ENCODE measurements at places on chromosomes 6 and 20. TPM values are rescaled to one million over a fixed set of nuclear protein-coding genes. Genes with fewer than 3 reads are reported as not detected.

The JAG1 gene
- total RNA-seq = 0.38 TPM

The SLPI gene
- total RNA-seq = 0.83 TPM

The GRIK2 gene
- not detected for total RNA-seq

The LAMA2 gene
- total RNA-seq = 4.7 TPM

The FAM210B gene
- 3.7 TPM for total RNA-seq

The UBE2C gene
- 18.4 TPM for total RNA-seq

The ENPP4 gene
- 8.5 TPM for total RNA-seq

The TOMM6 gene
- total RNA-seq = 478 TPM

The MYCT1 gene
- not detected for total RNA-seq

GRCh38 chr6:14747881-14748520, 497.9 kb upstream of the JARID2 start:
- no peak for DNase-seq

GRCh38 chr6:53240761-53241160, 92.1 kb upstream of the GCM1 start:
- DNase-seq = no peak

DNA sequence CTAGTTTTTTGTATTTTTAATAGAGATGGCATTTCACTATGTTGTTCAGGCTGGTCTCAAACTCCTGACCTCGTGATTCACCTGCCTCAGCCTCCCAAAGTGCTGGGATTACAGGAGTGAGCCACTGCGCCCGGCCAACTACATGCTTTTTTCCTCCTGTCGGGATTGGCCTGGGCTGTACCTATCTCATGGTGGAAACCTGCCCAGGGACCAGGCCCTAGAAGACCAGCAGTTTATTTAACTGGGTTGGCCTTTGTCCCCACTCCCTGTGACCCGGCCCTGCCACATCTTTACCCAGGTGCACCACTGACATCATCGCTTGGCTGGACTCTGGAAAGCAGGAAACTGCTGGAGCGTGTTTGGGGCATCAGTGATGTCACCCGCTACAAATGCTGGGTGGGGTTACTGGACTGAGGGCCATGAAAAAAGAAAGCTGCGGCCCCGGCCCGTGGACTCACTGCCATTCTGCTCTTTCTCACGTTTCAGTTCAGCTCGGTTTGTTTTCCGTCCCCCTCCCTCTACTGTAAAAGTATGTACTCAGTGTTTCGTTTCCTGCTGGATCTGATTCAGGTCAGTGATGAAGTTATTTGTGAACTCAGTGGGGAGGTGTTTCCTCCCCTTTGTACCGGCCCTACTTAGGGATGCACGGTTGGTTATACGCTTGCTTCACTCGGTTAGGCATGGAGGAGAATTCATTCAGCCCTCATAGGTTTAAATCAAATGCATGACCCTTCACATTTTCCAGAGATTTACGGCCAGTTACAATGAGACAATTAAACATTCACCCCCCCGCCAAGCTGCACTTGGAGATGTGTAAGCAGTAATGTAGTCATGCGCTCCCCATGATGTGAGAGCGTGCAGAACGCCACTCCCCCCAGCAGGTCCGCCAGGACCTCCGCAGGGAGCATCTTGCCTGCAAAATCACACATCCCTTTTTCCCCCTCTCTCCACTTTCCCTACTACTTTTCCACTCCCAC, 179.3 kb downstream of the MTHFD1L start:
- no peak for DNase-seq

- DNase-seq = no peak
Measured at GRCh38 chr20:7741866-7742265, 198.4 kb downstream of the HAO1 start.

- DNase-seq = no peak
Measured at GRCh38 chr20:25022680-25023079, 30.1 kb upstream of the APMAP start.

DNA sequence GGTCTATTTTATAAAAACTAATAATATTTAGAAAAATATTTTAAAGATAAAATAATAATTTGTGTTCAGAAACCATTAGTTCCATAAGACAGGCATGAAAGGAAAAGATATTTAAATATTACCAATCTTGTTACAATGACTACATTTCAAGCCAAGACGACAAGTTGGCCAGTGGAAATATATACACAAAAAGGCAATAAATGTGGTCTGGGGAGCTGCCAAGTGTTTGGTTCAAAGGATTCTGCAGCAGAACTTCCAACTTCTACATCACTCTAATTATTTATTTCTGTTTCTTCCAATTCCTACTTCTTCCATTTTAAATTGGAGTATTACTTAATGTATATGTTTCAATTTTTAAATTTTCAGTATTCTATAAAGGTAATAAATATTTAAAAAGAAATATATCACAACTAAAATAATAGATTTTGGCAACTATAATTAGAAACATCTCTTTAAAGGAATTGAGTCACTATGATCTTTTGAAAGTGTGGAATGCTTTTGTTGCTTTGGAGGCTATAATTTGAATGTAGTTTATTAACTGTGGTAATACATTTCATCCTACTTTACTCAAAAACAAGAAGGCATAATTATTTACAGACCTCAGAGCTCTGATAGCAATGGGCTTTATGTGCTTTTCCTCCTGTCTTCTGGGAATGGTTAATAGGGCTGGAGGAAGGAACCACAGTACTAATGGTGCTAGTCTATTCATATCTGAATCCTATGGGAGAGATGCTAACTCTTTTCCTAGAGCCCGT, 129.7 kb upstream of the FAM184A start:
- no peak for DNase-seq

DNA sequence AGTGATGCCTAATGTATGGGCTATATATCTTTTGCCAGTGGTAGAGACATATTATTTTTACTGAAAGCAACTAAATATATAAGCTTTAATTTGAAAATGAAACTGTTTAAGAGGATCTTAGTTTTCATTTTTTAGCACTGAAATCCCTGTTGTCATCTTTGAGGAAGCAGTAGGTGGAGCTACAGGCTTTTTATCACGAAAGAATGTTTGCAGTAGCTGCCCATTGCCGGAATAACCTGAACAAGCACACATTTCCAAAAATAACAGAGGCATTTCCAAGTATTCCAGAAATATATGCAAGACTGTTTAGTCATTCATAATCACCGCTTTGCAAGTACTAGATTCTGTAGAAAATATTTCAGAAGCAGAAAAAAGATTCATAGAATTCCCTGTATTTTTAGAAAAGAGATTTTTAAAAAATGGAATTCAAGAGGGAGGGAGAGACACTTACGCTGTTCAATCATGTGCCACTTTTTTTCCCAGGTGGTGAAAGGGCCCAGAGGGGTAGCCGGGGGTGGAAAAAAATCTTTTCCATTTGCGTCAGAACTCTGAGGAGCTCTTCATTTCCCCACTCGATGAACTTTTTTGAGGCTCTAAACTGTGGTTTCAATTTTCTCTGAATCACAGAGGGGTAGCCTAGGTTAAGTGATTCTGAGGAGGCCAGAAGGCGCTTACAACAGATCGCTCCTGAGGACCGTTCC, 142.5 kb upstream of the FERMT1 start:
- DNase-seq = no peak

DNA sequence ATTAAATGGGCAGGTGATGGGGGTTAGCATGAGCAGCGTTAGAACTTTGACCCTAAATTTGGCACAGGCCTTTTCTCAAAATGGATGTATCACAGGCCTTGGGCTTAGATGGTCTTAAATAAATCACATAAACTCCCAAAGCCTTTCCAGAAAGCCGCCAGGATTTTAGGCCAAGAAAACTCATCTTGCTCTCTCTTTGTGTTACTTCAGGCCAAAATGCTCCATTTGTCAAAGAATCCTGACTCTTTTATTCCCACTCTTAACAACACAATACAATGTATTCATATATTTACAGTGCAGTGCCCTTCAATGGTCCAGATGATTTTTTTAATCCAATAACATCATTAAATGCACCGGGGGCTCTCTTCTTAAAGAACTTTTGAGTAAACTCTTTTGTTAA, 5.9 kb upstream of the TCP11 start:
- no peak for DNase-seq

DNA sequence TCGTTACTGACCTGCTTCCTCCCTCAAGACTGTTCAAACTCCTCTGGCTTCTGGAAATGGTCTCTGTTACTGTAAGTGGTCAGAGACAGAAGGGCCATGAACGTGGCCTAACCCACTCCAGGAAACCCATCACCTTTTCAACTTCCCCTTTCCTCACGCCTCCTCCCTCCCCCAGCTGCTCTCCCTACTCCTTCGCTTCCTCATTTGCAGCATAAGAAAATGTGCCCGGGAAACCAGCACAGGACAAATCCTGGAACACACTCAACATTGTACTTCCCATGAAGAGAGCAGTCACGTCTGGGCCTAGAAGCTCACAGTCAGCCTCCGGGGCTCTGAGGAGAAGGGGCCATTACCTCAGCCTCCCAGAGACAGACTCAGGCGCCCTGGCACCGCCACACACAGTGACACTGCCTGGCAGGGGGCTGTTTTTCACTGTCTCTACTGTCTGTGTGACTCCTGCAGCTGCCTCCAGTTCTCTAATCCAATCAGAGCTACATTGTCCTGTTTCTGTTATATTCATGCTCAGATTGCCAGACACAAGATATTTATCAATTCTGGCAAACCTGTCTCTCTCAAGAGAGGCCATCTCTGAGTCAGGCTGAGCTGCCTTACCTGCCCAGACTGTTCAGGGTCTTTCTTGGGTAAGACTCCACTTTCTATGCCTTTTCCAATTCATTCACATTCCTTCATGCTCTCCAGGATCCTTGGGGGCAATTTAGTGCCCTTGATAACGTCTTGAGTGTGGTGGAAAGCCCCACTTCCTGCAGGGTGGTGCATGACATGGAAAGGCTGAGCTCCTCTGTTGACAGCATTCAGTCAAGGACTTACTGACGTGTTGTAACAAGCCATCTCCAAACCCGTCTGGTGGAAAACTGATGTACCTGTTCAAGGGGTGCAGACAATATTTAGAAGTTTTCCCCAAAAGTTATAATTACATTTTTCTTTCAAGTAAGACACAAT, 242.2 kb downstream of the HIVEP2 start:
- DNase-seq = no peak

DNA sequence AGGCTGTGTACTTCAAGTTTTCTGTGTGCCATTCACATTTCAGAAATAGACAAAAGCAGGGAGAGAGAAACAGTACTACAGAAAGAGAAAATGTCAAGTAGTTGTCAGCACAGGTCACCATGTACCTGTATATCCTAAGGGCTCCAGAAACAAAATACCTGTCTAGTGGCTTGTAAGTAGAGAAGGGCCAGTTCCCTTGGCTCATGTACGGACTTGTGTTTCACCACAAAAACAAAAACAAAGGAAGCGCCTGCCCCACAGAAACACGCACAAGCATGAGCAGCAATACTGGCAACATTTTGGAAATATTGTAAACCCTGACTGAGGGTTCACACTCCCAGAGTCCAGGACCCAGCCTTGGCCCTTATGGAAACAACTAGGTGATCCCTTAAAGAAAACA, 44.3 kb downstream of the CNKSR3 start:
- no peak for DNase-seq

DNA sequence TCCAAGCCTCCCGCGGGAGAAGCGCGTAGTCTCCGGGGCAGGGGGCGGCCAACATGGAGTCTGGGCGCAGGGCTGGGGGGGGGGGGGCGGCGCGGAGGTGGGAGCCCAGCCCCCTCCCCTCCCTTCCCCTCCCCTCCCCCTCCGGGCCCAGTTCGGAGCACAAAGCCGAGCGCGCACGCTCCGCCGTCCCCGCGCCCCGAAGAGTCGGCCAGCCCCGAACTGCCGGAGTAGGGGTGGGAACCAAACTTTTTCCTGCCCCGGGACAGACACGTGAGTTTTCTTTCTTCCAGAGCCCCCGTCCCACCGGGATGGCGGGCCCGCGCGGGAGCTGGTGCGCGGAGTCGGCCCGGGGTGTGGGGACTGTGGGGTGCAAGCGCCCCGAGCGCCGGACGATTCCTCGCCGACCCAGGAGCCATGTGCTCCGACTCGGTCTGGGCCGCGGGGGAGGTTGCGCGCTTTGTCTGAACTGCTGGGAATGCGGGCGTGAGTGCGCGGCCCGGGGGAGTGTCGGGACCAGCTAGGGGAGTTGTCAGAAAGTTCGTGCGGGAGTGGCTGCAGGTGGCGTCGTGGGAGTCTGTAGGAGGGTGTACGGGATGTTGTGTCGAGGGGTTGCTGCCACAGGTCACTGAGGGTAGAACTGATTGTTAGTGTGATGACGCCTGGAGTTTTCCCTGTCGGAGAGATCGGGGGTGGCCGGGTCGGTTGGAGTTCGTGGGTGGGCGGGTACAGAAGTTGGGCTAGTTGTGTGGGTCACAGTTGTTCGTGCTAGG, 1.2 kb downstream of the TGIF2 start:
- peak; percentile 58 for DNase-seq

GRCh38 chr6:166561771-166562359, 24.6 kb downstream of the RAMACL start:
- no peak for DNase-seq

GRCh38 chr20:31838646-31839292, 6.6 kb downstream of the FOXS1 start:
- DNase-seq = no peak

- DNase-seq = peak; percentile 55
Measured at GRCh38 chr6:158869826-158870648, 50.9 kb upstream of the EZR start.
